Foreskin keratinocyte (primary cell): ENCODE measurements at places on chromosomes 1 and 21. TPM values are rescaled to one million over a fixed set of nuclear protein-coding genes. Genes with fewer than 3 reads are reported as not detected.

DNA sequence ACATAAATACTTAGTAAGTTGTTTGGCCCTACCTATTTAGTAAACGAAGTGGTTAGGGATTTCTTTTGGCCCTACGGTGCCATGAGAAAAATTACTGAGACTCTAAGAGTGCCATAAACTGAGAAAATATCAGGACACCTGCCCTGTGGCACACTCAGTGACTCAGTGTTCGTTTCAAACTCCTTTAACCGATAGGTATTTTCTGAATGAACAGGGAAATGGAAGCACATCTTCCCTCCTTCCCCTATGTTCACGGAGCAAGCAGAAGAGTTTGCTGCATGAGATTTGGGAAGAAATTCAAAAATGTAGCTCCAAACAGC, 134.2 kb downstream of the KAZN start:
- no peak for DNase-seq

GRCh38 chr1:12556368-12556930, 61.6 kb downstream of the DHRS3 start:
- no peak for DNase-seq

DNA sequence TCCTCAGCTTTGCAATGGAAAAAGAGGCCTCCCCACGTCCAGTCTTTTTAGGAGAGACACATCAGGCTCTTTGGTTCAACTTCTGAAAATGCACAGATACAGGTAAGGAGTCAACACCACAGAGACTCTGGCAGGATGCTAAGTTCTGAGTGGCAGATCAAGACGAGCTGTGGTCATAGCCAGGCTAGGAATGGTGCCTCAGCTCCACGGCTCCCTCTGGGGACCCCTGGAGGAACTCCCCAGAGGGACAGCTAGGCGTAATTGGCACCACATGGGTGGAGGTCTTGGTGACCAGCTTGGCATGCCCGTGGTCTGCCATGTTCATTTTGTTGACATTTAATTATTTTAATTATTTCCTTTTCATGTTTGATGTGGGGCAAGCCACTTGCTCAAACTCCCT, 206.1 kb downstream of the KAZN start:
- DNase-seq: no peak

Gene CADM3
- not detected in 2 replicates for total RNA-seq

GRCh38 chr1:37553598-37553926, 531 bp downstream of the SNIP1 start:
- no peak for DNase-seq

Gene TTC34
- total RNA-seq: 0.07 TPM in 2 replicates

DNA sequence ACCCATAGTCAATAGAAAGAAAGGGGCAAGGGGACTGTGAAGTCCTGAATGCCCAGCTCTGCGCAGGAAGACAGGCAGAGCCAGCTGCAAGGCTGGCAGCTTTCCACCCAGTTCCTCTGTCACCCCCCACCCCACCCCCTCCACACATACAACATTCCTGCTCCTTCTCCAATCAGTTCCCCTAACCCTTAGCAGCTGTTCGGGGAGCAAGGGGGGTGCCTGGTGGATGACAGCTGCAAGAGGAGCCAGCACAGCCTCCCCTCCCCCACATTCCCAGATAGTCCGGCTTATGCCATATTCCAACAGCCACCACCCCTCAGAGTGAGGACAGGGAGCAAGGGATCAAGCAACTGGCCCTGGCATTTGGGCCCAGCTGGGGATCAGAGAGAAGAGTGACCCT, 9.7 kb downstream of the ARHGEF2 start:
- no peak for DNase-seq

- peak; percentile 66 for DNase-seq
These were observed 13.1 kb downstream of the KRTAP13-1 start for GRCh38 chr21:30408782-30409494.

Gene CAPN2
- 530 and 551 TPM in 2 replicates for total RNA-seq

Gene MFAP2
- 53.4 and 83.1 TPM in 2 replicates for total RNA-seq

GRCh38 chr1:51100264-51100880, 1.7 kb upstream of the C1orf185 start:
- DNase-seq: no peak

DNA sequence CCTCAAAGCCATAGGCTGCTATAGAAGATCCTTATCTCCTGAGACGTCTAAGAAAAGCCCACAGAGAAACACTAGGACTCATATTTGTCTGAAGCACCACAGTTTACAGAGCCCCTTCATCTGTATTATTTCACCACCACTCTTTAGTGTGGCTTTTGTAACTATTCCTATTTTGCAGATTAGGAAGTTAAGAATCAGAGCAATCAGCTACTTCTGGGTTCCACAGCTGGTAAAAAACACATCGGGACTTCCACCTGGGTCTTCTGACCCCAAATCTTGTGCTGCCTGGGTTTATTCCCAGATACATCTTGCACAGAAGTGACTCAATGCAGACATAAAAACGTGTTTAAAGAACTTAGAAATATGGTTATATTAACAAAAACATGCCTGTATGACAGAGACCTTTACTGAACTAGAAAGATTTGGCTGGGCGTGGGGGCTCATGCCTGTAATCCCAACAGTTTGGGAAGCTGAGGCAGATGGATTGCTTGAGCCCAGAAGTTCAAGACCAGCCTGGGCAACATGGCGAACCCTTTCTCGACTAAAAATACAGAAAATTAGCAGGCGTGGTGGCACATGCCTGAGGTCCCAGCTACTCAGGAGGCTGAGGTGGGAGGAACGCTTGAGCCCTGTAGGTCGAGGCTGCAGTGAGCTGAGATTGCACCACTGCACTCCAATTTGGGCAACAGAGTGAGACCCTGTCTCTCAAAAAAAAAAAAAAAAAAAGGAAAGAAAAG, 40.9 kb downstream of the ELK4 start:
- DNase-seq: no peak

Gene CCDC24
- 12.4 and 12.9 TPM in 2 replicates for total RNA-seq

Gene CDC20
- total RNA-seq: 192 and 269 TPM in 2 replicates

- DNase-seq: peak; percentile 75
These were observed 20.1 kb downstream of the PPT1 start for GRCh38 chr1:40076895-40077312.
